ENCODE measurements at places on chromosomes 2 and 18.

GRCh38 chr2:96025194-96025492, 9.6 kb downstream of the GPAT2 start:
- no peak for DNase-seq

DNA sequence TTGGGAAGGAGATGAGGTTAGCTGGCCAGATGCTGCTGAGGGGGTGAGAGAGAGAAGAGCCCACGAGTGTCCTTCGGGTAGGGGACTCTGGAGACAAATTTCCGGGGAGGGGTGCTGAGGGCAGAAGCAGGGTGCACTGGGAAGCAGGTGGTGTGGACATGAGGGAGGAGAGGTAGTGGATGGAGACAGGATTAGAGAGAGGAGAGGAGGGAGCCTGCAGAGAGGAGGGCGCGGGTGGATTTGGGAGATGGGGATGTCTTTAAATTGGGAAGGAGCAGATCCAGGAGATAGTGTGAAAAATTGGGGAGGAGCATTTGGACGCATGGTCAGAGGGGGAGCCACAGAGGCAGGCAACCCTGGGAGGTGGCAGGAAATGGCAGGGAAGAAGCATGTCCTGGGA, 154.7 kb downstream of the DYSF start:
- no peak for DNase-seq

- DNase-seq: no peak
Measured at GRCh38 chr2:198774576-198774975, 683.2 kb downstream of the SATB2 start.

DNA sequence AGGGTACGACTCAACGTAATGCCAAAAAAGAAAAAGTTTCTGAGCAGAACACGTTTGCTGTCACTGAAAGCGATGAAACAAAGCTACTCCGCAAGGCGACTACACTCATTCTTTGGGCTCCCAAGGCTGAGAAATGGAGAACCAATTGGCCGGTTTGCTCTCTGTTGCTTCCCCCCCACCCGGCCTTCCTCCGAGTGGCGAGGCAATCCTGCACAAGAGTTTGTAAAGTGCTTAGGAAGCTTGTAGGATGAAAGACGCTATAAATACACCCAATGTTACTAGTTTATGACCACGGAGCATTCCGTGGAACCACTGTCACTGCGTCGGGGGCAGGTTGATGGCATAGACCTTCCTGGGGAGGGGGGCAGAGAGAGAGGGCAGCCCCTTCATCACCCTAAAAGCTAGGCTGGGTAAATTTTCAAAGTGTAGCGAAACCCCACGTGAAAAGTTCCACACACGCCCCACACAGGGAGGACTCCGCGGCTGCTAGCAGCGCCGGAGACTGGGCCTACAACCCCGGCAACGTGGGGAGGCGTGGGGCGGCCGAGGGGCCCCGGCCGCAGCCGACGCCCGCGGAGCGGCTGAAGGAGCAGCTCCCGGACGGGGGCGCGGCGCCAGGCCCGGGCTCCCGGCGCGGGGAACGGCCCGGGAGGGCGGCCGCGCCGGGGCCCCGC, 915 bp downstream of the CUL3 start:
- DNase-seq: peak; percentile 31

DNA sequence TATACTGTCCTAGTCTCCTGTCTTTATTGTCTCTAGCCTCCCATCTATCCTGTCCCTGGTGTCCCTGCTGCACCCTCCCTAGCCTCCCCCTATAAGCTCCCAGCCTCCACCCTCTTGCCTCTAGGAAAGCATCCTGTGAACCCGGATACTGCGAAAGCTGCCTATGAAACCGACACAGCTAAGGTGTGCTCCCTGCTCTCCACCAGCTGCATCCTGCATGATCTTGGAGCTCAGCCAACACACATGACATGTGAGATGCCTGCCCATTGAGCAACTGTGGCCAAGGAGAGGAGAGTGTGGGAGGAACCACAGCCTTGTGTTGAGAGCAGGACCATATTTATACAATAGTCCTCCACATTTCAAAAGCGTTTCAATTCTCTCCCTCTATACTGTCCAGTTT, 187.1 kb downstream of the ZBTB7C start:
- DNase-seq: peak; percentile 21

DNA sequence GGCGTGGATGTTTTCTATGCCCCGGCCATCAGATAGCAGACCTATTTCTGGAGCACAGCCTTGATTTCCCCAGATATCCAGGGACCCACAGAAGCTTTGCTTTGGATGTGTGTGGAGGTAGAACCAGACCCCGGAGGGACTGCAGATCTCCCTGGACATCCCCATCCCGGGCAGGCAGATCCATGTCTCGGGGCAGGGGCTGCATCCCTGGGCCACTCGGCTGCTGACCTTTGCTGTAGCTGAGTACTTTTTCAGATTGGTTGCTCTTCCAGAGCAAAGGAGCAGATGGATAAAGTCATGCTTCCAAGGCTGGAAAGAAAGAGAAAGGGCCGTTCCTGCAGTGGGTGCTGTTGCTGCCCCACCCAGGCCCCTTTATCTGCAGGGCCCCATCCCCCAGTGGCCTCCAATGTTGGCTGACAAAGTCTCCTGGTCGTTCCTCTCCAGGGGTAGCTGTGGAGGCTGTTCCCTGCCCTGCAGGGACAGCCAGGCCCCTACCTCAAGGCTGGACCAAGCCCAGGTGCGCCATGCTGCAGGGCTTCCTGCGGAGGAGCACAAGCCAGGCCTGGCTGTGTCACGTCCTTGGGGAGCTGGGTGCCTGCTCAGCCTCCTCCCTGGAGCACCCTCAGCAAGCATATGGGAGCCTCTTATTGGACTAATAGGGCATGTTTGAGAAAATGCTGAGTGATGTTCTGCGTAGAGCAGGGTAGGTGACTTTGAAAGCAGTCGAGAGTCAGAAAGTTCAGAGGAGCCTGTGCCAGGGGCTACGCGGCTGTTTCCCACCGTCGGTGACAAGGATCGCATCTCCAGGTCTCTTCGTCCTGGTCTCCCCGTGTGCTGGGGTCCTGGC, 68.4 kb downstream of the TPO start:
- no peak for DNase-seq

GRCh38 chr2:57291209-57291608, 755.4 kb upstream of the VRK2 start:
- no peak for DNase-seq

GRCh38 chr2:48287976-48288375, 242.0 kb upstream of the STON1 start:
- DNase-seq: no peak

DNA sequence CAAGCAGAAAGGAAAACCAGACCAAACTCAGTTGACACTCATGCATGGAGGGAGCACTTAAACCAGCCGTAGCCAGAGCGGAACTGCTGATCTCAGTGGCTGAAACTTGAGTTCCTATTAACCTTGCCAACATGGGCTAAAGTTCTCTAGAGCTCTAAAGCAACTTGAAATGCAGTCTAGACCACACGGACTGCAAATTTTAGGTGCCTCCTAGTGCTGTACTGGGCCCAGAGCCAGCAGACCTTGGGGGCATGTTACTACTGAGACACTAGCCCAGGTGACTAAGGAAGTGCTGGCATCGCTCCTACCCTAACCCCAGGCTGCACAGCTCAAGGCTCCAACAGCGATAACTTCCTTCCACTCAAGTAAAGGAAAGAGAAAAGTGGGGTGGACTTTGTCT, 236.5 kb downstream of the AKAIN1 start:
- no peak for DNase-seq

DNA sequence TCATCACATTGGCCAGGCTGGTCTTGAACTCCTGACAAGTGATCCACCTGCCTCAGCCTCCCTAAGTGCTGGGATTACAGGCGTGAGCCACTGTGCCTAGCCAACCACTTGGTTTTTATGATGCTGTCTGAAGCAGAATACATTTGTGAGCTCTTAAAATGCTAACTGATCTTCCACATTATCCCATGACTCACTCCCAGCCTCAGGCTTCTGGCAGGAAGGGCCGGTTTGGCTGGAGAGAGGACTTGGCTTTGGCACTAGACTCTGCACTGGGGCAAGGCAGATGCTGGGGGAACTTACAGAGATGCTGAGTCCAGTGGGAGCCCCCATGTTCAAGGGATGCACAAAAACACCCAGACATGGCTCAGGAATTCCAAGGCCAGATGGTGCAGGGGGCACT, 40.5 kb upstream of the SH3BP4 start:
- no peak for DNase-seq

DNA sequence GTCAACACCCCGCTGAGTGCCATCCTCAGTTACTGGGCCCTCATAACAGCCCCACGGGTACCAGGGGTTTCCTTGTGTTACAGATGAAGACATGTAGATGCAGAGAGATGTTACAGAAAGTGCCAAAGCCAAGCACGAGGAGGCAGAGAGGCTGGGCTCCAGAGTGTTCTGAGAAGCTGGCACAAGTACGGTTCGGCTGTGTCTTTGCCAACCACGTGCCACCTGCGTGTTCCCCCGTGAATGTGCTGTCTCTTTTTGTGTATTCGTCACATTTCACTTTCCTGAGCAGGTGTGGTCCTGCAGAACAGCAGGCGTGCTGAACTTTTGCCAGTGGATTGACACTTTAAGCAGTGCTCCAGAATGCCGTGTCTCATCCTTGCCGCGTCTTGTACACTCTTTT, 124.6 kb downstream of the NCK2 start:
- no peak for DNase-seq

DNA sequence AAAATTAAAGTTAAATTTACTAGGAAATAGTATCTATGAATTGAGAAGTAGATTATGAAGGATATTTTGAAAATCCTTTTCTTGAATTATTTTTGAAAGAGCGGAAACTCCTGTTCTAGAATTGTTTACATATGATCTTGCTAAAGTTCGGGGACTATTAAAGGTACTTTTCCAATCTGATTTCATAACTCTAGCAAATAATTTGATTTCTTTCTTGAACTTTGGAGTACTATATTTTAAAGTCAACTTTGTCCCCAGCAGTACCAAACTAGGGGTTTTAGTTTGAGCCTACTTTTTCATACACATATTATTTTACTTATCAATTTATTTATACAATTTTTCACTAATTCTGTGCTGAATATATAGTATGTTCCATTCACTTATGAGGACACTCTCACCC, 364.7 kb downstream of the FSIP2 start:
- DNase-seq: no peak

DNA sequence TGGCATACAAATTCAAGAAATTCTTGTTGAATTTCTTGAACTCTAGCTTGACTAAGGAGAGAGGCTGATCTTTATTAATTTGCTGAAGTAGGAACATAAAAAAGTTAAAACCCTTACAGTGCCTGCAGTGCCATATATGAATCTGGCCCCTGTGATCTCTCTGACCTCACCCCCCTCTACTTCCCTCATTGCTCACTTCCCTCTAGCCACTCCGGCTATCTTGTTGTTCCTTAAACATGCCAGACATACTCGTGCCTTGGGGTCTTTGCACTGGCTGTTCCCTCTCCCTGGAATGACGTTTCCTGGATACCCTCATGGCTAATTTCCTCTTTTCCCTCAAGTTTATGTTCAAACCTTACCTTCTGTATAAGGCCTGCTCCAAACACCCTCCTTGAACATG, 246.3 kb upstream of the SIX2 start:
- no peak for DNase-seq

DNA sequence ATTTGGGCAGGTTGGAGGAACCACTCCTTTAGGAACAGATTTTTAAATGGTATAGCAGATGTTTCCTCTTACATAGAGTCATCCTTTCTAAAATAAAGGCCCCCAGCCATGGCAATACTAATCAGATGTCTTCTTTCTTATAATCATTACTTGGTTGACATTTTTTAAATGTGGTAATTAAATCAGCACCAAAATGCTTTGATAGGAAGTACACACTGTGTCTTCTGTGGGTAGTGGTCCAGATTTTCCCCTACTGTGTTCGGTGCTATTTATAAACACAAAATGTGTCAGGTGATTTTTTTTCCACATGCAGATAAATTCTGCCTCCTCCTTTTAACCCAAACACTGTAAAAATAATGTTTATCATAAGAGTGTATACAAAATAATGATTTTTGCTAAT, 200.9 kb upstream of the DTNA start:
- no peak for DNase-seq

DNA sequence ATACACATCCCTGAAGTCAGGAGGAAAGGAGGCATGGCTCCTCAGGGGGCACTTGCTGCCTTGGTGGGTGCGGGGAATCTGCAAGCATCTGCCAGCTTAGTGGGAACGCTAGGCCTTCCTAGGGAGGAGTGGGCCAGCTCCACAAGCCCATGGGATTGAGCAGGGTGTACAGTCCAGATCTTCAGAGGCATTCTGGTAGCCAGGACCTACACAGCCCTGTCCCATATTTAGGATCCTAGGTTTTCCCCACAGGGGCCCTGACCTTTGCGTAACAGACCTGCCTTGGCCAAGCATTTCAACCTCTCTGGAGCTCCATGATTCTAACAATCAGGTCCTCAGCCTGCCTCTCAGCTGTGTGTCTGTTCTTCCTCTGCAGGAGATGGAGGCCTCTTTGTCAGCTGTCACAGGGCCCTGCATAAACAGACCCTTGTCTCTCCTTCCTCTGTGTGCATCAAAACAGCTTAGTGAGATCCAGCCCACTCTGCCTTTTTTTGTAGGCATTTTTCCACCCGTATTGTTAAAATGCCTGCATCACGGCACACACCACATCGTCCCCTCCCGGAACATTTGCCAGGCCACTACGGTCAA, 140.2 kb upstream of the NDUFV2 start:
- DNase-seq: no peak

- DNase-seq: no peak
Measured at GRCh38 chr2:215692387-215693079, 256.7 kb upstream of the FN1 start.

DNA sequence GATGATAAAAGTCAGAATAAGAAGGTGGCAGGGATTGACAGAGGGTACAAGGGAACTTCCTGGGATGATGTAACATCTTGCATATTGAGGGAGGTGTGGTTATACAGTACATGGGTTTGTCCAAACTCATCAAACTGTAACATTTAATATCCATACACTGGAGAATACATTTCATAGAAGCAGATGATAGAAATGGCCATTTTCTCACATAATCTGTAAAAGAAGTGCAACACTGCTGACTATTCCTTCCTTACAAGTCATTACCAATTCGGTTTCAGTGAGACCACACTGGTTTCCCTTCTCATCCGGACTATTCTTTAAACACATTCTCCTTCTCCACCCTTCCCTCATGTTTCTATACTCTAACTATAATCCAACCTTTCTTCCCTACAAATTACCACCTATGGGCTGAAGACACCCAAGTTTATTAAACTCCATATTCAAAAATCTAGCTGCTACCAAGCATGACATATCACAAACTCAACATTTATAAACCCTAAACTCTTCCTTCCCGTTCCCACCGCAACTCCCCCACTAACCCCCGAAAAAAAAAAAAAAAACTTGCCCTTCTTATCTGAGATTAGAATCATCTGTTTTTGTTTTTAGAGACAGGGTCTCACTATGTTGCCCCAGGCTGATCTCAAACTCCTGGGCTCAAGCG, 1.6 kb downstream of the COX7A2L start:
- DNase-seq: peak; percentile 47
